Thoracic aorta endothelial cell (primary cell): ENCODE measurements at places on chromosomes 3 and 15. TPM values are rescaled to one million over a fixed set of nuclear protein-coding genes. Genes with fewer than 3 reads are reported as not detected.

Gene CXCR6
- total RNA-seq: not detected in 2 replicates

Gene CHDH
- under 0.01 and 1.1 TPM in 2 replicates for total RNA-seq

Gene PSTPIP1
- 0.36 and 1.9 TPM in 2 replicates for total RNA-seq

Gene RHOA
- 680 and 866 TPM in 2 replicates for total RNA-seq

Gene NXPE3
- 11.2 and 11.5 TPM in 2 replicates for total RNA-seq

Gene NAA80
- 7.0 and 10.0 TPM in 2 replicates for total RNA-seq

Gene NSMCE3
- total RNA-seq: 7.7 and 8.0 TPM in 2 replicates

Gene P2RY14
- not detected in 2 replicates for total RNA-seq
